ENCODE measurements at places on chromosomes 5 and 9. TPM values are rescaled to one million over a fixed set of nuclear protein-coding genes. Genes with fewer than 3 reads are reported as not detected.

- DNase-seq: no peak
These were observed 813.4 kb downstream of the MTRR start for GRCh38 chr5:8682381-8682780.

SOX30 gene
- total RNA-seq: not detected

DNA sequence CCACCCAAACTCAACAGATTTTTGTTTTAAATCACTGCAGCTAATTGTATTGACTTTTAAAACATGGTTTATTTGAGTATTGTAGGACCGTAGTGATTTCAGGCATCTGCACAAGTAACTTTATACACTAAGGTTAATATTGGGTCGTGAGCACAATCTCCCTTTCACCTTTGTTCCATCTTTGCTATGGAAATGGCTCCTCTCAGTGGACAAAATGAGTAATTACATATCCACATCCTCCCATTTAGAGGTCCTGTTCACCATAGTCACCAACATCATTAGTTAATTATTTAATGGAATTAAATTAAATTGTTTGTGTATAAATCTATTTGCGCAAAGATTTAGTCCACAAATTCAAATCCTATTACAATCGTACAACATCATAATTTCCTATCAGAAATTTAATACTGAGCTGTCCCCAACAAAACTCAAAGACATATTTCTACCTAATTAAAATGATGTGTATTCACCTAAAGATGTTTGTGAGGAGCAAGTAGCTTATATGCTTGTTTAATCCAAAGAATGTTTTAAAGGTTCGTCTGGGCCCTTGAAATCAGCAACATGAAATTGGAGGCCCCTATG is 173.0 kb upstream of the DAPK1 start:
- DNase-seq: peak; percentile 45

DNA sequence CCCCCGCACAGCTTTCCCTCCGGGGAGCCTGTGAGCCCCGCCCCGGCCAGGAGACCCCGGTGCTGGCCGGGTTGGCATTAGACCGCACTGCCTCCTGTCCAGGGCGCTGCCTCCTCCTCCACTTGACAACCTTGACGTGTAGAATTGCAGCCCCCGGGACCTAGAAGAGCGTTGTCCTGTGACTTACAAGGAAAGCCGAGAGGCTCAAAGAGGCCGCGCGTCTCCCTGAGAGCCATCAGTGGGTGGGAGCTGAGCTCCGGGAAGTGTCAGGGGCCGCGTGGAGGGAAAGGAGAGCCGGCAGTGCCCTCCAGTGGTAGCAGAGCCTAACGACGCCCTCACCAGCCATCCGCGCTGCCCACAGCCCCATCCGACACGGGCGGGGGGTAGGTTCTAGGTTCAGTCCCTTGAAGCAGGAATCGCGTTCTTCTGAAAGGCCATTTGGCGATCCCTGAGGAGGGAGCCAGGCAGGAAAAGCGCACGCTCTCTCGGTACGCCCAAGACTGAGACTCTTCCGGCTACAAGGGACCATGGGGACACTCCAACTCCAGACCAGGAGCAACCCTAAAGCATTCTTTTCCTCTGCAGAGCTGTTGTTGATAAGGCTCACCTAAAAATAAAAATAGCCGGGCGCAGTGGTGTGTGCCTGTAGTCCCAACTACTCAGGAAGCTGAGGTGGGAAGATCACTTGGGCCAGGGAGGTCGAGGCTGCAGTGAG is 40.6 kb upstream of the SAP30L start:
- peak; percentile 50 for DNase-seq

DNA sequence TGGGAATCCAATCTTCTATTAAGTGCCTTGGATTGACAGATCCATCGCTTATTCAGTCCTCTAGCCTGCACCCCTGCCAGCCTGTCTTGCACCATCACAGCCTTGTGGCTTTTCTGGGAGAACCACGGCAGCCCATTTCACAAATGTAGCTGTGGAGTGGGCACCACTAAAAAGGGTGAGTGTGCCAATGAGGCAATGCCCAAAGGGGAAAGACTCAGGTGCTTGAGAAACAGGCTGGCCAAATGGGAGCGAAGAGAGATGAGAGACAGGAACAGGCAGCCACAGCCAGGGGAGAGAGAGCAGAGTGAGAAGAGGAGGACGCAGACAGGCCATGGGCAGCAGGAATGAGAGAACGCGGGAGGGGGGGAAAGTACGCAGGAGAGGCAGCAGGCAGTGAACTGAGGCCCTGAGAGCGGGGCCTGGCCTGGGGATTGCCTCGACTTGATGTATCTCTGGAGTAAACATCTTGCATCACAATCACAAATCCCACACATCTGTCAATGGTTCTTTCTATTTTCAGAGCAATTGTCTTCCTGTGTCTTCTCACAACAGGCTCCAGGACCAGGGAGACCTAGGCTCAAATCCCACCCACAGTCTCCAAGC is 173.1 kb downstream of the SYK start:
- DNase-seq: no peak

DNA sequence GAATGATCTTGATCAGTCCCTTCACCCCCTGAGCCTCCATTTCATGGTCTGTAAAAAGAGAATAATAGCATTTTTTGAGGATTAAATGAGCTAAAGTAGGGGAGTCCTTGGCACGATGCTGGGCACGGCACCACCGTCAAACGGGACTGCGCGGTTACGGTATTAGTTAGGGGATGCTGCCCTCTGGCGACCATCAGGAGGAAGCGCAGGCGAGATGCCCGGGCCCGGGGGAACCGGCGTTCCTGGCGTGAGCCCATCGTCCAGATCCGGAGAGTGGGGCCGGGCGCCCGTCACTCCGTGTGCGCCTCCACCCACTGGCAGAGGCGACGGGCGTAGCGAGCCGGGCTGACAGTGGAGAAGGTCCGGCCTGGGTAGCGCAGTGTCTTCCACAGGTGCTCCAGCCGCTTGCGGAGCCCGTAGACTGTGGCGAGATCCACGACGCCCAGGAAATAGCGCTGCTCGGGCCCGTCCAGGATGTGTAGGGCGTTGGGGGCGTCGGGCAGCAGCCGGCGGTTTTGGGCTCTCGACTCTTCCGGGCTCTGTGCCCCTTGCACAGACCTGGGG is 4.8 kb upstream of the ST6GALNAC4 start:
- DNase-seq: no peak

- no peak for DNase-seq
These were observed 21.2 kb downstream of the NSUN2 start for GRCh38 chr5:6611334-6612256.

GRCh38 chr5:31916327-31916726 is 257.8 kb downstream of the GOLPH3 start:
- DNase-seq: peak; percentile 67

GRCh38 chr5:425714-426113 is 17.3 kb upstream of the EXOC3 start:
- DNase-seq: no peak

- no peak for DNase-seq
These were observed 25.1 kb downstream of the CDHR2 start for GRCh38 chr5:176574297-176574591.

GRCh38 chr5:53170746-53171349 is 61.3 kb upstream of the MOCS2 start:
- DNase-seq: peak; percentile 52

DNA sequence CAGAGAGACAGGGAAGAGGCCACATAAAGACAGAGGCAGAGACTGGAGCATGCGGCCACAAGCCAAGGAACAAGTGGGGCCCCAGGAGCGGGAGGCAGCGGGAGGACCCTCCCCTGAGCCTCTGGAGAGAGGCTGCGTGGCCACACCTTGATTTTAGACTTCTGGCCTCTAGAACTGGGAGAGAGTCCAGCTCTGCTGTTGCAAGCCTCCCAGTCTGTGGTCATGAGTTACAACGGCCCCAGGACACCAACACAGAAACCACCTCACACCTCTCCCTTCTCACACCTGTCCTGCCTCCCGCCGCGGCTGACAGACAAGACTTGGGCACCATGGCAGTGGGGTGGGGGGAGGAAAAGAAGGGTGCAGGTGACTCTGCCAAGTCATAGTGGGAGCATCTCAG is 2.2 kb downstream of the INPP5E start:
- peak; percentile 54 for DNase-seq

DNA sequence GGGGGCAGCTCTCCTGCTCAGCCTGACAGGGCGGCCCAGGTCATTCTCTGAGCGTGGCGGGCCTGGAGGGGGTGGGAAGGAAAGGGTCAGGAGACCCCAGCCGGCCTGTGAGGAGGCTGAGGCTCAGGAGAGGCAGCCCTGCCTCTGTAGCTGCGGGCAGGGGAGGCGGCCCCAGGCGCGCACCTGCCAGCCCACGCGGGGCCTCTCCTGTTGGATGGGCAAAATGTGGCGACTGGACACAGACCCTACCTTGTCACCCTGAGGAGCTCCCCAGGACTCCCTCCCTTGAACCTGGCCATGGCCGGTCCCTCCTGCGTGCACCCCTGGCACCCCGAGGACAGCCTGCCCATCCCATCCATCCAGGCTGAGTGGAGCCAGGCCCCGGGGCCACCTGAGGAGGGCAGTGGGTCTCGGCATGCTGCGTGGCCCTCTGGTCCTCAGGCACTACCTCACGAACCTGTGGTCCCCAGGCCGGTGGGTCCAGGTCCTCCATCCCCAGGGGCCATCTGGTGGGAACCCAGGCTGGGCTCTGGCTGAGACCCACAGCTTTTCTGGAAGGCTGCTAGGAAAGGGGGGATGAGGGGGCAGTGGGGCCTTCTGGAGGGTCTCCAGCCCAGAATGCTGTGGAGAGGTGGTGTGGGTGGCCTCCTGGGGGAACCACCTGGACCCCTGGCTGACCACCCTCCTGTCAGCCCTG is 15.1 kb upstream of the NRARP start:
- DNase-seq: no peak

ARSB gene
- total RNA-seq: 7.8 TPM

GRCh38 chr9:8955315-8955714 is 1155.7 kb upstream of the DMAC1 start:
- no peak for DNase-seq

SHLD3 gene
- total RNA-seq: 3.0 TPM

BSPRY gene
- 0.17 TPM for total RNA-seq

EGFLAM gene
- total RNA-seq: 26.0 TPM

AGXT2 gene
- total RNA-seq: not detected

P4HA2 gene
- 103 TPM for total RNA-seq

DNA sequence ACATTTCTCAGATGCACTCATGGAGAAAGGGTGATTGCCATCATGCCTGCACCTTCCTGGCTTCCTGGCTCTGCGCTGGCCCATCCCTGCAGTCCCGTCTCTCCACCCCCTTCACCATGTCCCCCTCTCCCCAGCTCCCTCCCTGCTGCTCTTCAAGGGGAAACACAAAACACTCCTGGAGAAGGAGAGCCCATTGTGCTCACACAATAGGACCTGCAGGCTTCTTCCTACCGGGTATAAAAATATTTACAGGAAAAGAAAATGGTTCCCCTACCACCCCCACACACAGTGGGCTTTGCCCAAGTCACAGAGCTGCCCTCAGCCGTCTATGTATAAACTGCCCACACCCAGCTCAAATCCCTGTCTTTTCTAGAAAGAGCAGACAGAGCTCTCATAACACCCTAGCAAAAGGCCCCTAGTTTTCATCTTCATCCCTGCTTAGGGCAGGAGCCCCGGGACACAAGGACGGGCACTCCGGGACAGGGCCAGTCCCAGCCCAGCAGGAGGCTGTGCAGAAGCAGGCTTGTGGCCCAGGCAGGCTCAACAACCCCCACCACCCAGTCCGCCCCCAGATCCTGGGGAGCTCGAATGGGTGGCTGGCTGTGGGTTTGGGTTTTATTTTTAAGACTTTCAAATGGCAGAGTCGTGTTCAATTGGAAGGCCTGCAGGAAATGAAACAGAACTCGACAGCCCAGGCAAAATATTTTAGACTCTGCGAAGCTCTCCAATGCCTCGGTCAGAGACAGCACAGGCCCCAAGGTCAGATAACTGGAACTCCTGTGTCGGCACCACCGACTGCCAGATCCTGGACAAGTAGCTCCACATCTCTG is 77.3 kb downstream of the LRSAM1 start:
- no peak for DNase-seq

ARHGEF39 gene
- 1.4 TPM for total RNA-seq

SHB gene
- 24.8 TPM for total RNA-seq

GRCh38 chr9:131868766-131869165 is 128.9 kb upstream of the RAPGEF1 start:
- no peak for DNase-seq

DNA sequence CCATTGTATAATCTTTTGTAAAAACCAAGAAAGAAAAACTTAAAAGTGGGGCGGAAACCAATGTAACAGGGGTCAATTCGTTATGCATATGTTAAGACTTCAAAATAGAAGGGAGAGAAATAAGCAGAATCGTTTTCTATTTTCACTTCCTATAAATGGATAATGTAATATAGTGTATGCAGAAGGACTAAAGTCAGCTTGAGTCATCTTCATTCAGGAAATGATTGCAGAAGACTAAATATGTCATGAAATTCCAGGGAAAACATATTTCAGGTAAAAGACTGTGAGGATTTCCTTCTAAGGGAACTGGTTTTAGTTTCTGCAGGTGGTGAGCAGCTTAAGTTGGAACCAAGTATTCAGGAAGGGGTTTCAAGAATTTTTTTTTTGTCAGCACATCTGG is 753.3 kb downstream of the IRX1 start:
- peak; percentile 62 for DNase-seq

MARCHF11 gene
- total RNA-seq: not detected

DNA sequence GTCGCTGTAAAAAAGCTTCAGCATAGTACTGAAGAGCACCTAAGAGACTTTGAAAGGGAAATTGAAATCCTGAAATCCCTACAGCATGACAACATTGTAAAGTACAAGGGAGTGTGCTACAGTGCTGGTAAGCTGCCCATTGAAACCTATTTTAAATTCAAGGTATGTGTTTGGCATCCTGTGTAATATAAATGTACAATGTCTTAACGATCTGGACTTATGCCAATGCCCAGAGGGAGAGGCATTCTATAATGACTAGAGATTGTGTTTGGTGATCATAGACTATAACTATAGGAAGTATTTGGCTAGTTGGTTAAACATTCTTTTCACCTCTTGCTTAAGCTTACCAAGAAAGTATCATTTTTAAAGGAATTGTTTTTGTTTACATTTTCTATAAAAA is 95.7 kb downstream of the INSL6 start:
- DNase-seq: peak; percentile 21

DNA sequence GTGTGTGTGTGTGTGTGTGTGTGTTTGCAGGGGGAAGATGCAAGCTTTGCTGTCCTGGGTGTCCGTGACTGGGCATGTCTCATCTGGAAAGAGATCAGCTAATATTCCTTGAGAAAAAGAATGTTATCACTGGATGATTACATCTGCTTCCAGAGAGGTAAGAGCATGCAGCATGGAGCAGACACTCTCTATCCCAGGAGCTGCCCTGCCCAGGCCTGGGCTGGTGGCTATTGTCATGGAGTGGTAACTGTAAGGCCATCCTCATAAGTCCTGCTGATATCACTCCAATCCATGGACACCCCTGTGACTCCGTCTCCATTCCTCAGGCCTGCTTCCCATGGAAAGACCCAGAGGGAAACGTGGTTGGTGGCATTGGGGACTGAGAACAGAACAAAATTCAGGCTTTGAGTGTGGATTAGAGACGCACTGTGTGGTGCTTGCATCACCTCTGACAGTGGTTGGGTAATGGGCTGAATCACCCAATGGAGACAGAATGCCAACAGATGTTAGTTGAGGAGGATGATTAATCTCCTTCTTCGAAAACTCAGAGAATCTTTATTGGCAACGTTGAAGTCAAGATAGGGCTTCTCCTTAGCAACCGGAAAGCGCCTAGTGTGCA is 52.0 kb upstream of the KCNIP1 start:
- DNase-seq: peak; percentile 64

ZNF474 gene
- total RNA-seq: 0.33 TPM

PHF24 gene
- 0.67 TPM for total RNA-seq

KIF4B gene
- total RNA-seq: not detected
